Activated naive CD8-positive, alpha-beta T cell treated with anti-CD3 and anti-CD28 coated beads, Interleukin-2, amount 50 U/mL, for 24 hours (primary cell): ENCODE measurements at places on chromosomes 6 and 20.
A peak's percentile ranks its signal among the peaks of the same experiment; 100 is the strongest.

DNA sequence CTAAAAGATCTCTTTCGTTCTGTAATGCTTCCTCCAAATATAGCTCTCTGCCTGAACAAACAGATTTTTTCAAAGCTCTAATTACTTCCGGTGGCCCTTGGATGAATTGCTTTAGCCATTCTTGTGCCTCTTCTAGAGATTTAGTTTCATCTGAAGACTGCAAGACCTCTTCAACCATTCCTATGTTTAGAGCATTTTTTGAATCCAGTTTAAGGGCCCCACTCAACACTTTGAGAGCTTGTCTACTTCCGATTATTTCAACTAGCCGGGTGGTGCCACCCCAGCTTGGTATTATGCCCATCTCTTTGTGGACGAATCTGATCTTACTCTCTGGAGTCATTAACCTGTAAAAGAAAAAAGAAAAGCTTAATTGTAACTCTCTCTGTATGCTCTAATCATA, 23.3 kb downstream of the RNF146 start:
- DNase-seq = no peak

GRCh38 chr6:95551678-95552324, 25.5 kb upstream of the MANEA start:
- no peak for DNase-seq

- DNase-seq = no peak
Measured at GRCh38 chr6:125714441-125715090, 34.9 kb upstream of the HEY2 start.

DNA sequence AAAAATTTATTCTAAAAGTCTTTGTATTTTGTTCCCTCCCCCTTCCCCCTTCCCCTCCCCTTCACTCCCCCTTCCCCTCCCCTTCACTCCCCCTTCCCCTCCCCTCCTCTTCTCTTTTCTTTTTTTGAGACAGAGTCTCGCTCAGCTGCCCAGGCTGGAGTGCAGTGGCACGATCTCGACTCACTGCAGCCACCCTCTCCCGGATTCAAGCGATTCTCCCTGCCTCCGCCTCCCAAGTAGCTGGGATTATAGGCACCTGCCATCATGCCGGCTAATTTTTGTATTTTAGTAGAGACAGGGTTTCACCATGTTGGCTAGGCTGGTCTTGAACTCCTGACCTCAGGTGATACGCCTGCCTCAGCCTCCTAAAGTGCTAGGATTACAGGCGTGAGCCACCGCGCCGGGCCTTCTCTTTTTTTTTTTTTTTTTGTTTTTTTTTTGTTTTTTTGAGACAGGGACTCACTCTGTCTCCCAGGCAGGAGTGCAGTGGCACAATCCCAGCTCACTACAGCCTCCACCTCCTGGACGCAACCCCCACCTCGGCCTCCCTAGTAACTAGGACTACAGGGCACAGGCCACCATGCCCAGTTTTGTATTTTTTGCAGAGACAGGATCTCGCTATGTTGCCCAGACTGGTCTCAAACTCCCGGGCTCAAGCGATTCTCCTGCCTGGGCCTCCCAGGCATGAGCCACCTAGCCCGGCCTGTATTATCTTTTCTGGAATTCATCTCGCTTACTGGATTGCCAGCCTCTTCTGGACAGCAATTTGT, 1.1 kb upstream of the AFG1L start:
- no peak for DNase-seq

DNA sequence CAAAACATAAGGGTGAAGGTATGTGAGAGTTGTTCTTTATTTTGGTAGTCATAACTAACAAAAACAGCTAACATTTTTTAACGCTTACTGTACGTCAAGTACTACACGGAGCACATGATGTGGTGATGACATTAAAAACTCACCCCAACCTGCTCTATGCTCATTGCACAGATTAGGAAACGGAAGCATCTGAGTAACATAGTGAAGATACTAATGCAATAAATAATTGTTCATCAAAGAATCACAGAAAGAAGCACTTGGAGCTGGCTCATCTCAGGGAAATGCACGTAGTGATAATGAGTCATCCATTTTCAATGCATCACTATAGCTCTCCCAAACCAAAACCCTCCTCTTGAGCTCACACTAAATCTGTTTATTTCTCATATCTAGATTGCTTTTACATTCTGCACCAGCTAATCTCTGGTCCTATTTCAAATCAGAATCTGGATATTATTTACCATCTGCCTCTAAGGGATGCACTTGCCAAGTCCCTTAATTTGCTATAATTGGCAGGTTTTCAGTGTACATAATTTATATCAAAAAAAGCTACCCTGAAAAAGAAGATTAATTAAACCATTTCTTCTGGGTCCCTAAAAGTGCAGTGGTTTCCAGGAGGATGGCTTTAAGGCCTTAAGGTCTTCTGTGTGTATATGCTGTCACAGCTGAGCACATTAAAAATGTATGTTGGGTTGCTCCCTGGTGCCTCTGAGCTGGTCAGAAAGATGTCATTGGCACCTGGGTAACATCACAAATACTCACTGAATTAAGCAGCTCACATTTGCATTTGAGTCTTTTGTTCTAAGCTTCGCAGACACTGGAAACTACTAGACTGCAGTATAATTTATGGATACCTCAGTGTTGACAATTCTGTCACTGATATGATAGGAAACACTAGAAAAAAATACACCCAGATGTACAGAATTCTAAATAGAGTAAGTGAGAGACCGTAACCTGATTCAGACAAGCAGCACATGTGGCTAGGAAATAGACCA, 677.4 kb upstream of the CITED2 start:
- no peak for DNase-seq

DNA sequence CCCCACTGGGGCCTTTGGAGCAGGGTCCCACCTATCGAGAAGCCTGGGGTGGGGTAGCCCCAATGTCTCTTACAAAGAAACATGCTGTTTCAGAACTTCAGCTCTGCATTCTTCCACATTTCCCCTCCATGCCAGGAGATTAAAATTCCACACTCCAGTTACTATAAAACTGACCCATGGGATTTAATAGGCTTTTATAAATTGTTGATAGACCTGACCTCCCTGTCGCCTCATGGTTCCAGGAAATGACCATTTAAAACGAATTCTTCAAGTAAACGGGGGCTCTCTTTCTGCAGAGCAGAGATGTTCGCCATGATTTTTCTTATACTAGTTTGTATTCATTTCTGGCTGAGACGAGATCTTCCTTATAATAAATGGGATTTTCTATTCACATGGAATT, 19.3 kb downstream of the RIN2 start:
- no peak for DNase-seq

DNA sequence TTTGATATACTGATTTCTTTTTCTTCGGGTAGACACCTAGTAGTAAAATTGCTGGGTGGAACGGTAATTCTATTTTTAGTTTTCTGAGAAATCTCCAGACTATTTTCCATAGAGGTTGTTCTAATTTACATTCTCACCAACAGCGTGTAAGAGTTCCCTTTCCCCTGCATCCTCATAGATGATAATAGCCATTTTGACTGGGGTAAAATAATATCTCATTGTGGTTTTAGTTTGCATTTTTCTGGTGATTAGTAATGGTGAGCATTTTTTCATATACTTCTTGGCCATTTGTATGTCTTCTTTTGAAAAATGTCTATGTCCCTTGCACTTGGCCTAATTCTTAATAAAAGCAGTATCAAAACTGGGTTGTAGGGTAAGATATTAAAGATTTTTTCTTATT, 148.9 kb upstream of the SIM1 start:
- DNase-seq = no peak

- DNase-seq = no peak
Measured at GRCh38 chr6:9087470-9087869, 652.1 kb upstream of the SLC35B3 start.

GRCh38 chr6:20691185-20691584, 156.9 kb downstream of the CDKAL1 start:
- DNase-seq = no peak

- no peak for DNase-seq
Measured at GRCh38 chr20:44396369-44397130, 41.1 kb downstream of the HNF4A start.

GRCh38 chr20:7974785-7975435, 34.7 kb upstream of the HAO1 start:
- no peak for DNase-seq

DNA sequence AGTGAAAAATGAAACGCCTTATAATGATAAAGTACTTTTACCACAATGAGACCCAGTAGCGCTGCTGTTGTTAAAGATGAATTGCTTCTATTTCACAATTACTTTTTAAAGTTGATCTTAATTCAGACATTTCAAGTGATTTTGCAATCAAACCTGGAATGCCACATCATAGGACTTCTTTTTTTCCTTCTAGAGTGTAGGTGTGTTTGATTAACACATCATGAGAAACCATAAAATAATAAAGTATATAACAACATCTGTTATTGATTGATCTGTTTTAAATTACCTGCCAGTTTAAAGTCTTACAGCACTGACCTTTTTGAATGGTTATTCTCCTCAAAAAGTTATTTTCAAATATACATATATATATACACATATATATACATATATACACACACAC, 38.6 kb downstream of the HEBP2 start:
- DNase-seq = no peak

DNA sequence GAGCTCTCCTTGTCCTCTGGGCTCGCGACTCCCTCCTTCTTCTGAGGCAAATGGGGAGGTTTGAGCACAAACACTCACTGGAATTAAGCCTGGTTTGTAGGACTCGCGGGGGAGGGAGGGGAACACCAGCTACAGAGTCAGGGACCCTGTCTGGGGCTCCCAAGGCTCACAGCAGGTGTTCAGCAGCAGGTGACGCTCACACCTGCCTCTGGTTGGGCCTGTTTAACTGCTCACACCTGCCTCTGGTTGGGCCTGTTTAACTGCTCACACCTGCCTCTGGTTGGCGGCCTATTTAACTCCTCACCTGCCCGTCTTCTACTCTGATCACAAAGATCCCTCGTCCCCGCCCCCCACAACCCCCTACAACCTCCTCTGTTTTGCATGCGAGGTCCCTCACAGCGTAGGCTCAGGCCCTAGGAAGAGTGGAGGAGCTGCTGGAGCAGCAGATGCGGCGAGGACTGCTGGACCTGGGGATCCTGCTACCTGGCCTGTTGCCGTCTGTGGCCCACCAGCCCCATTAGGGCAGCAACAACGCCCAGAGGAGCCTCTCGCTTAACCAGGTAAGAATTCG, 181.9 kb downstream of the ERMARD start:
- no peak for DNase-seq

- no peak for DNase-seq
Measured at GRCh38 chr6:15881150-15881549, 218.3 kb upstream of the DTNBP1 start.

- DNase-seq = no peak
Measured at GRCh38 chr20:24955045-24955444, 6.0 kb downstream of the CST7 start.

GRCh38 chr6:158916617-158917016, 83.4 kb downstream of the RSPH3 start:
- DNase-seq = no peak

DNA sequence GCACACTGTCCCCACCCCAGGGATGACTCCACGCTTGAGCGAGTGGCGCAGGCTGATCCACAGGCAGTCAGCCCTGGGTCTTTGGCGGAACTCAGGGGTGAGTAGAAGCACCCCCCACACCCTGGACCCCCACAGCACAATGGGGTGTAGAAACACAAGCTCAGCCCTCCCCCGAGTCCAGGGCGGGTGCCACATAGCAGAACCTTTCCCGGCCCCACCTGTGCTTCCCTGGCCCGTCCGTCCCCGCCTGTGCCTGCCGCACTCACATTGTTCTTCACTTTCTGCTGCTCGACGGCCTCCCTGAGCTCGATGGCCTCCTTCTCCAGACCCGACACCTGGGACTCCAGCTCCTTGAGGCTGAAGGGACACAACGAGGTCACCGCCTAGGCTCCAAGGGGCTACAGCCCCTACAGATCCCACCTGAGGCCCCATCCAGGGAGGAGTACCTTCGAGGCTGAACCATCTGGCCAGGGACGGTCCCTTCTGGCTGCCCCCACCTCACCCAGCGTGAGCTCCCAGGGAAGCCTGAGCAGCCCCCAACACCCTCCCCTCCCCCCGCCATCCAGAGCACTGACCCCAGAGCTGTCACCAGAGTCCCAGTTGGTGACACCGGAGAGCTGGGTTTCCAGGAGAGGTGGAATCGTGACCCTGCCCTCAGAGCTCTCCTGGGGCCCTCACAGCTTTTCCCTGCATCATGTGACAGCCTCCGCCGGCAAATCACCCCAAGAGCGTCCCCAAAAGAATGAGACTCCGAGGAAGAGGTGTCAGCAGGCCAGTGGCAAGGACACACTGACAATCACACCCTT, 55.6 kb downstream of the DSTN start:
- no peak for DNase-seq

DNA sequence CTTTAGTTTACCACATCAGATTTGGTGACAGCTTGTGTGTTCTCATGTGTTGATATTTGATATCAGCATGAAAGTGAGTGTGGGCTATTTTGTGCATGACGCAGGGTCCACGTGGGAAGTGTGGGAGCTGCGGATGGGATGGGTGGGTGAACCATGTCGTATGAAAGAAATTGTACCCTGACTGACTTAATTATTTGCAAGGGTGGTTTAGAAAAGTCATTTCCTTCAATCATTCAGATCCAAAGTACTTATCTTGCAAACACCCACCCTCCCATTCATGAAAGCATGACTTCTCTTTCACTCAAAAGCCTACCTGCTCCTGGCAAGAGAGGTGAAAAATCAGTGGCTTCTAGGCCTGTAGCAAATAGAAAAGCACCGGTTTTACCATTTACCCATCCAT, 91.8 kb upstream of the BACH2 start:
- no peak for DNase-seq

- DNase-seq = peak; percentile 55
Measured at GRCh38 chr6:135909737-135910387, 58.4 kb downstream of the PDE7B start.

GRCh38 chr6:91079969-91080368, 493.1 kb upstream of the MAP3K7 start:
- no peak for DNase-seq

DNA sequence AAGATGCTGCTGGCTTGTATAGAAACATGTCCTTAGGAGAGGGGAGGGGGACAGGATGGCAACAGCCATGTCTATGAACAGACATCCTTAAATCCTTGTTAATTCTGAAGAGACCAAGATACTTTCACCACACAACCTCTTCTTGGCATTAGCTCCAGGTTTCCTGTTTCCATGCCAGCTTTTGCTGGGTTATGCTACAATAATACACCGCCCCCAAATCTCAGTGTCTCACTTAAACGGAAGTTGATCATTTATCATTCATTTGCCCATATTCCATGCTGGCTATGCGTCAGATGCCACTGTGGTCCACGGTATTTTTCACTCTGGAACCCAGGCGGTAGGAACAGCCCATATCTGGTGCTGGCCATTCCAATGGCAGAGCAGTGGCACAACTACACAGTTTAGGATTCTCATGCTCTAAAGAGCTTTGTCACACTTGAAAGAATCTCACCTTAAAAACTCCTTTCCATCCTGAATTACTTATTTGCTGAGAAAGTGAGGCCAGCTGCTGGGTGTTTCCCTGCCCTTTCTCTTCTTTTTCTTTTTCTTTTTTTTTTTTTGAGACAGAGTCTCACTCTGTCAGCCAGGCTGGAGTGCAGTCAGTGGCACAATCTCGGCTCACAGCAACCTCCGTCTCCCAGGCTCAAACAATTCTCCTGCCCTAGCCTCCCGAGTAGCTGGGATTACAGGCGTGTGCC, 3.7 kb upstream of the RNASET2 start:
- DNase-seq = no peak

GRCh38 chr6:168232989-168233874, 86.3 kb downstream of the DACT2 start:
- no peak for DNase-seq

GRCh38 chr6:69813508-69813907, 16.7 kb upstream of the LMBRD1 start:
- DNase-seq = no peak
